ENCODE measurements at places on chromosomes 6 and 20.

DNA sequence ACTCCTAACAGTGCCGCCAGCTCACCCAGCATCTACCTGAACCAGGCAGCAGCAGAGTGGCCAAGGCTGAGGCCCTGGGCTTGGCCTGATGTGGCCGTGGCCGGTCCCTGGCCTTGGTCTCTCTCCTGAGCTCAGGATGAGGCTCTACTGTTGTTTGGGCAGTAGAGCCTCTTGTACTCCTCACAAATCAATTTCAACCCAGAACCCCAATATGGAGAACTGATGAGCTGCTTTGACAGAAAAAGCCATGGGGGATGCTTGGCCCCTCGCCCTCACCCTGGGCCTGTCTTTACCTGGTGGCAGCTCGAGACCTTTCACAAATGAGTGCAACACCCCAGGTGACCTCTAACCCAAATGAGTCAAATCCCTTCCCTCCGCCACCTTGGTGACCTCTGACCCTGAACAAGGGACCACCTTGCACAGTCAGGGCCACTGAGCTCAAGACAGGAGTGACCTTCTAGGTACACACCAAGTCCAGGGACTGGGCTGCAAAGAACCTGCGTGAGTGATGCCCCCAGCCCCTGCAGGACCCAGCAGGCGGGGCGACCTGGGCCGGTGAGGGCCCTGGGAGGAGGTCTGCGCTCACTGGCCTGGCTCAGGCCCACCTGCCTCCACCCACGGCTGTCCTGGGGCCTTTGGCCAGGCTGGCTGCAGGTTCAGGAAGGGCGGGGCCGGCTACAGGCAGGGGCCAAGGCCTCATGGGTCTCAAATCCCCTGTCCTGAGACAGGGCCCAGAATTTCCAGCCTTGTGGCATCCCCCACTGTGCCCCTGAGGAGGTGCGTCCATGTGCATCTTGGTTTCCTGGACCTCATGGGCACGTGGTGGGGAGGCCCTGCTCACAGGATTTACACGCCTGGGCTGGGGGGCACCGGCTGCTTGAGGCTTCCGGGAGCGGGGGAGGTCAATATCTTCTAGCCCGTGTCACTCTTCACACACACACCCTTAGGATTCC lies 30.2 kb downstream of the PSMG4 start:
- no peak for DNase-seq

DNA sequence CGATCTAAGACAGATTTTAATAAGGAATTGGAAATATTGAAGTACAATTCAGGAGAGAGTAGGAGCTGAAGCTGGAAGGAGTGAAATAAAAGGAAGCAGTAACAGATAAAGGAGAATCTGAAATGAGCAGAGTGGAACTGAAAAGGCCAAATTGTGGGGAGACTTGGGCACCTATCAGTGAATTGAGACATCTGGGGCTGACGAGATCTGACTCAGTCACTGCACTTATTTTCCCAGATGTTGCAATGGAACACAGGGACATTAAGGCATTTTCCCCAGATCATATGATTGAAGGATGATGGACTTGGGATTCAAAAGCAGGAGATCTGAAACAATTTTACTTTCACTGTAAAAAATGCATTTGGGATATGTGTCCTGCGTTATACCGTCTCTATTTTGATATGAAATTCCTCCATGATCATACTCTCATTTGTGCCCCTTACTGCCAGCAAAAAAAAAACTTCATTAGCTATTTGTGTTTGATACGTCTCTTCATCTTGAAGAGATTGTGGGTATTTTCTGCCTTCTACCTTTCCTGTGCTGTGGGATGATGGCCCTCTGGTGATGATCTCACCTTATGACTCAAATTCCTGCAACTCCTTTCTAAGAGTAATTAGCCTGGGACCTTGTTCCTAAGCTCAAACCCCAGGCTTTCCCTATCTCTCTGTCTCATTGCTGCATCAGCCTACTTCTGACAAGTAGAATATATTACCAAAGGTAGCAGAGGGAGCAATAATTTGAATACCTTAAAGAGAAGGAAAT lies 278.5 kb upstream of the MAN1A1 start:
- no peak for DNase-seq

DNA sequence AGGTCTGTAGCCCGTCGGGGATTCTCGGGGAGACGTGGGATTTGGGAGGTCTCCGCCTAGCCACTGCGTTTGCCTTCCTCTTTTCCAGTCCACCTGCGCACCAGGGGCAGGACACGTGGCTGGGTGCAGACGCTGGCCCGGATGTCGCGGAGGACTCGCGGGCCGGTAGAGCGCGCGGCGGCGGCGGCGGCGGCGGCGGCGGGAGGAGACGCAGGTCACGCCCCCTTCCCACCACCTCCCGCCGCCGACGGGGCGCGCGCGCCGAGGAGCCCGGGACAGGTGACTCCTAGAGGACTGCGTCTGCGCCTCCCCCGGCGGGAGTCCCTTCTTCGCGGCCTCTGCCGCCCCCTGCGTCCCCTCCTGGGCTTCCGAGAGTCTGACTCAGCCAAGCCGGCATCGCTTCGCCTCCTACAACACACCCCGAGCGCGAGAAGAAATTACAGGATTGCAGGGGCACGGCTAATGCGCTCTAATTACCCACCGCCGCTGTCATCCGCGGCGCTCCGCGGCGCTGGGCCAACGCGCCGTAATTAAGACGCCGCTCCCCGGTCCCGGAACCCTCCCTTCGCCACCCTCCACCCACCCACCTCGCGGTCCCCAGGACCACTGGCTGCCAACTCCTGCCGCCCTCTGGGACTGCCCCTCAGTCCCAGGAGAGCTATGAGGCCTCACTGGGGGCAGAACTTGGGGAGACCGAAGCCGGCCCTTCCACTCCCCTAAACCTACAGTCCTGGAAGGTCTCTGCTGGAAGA lies 124.5 kb downstream of the MRPL14 start:
- DNase-seq: peak; percentile 17

GRCh38 chr20:38649275-38649891 lies 47.8 kb downstream of the ARHGAP40 start:
- no peak for DNase-seq

Measured in stimulated activated CD8-positive, alpha-beta memory T cell treated with anti-CD3 and anti-CD28 coated beads, Interleukin-4, amount 100 ng/mL, for 1 hour (primary cell).